Hepatocyte (in vitro differentiated cells): ENCODE measurements at places on chromosomes 12 and 14. TPM values are rescaled to one million over a fixed set of nuclear protein-coding genes. Genes with fewer than 3 reads are reported as not detected.
A peak's percentile ranks its signal among the peaks of the same experiment; 100 is the strongest.

The PSMA6 gene
- 252 and 260 TPM in 2 replicates for total RNA-seq

- no peaks in the 10 kb centered on the region for H3K36me3 ChIP-seq
- H3K4me1 ChIP-seq, result peaks cover 23% of the 10 kb centered on the region
- no peak overlapping the region for H3K27ac ChIP-seq
- peak; percentile 61 for DNase-seq
- peaks cover 99% of the 10 kb centered on the region for H3K27me3 ChIP-seq
These were observed 831 bp upstream of the NKX2-1 start for GRCh38 chr14:36520601-36521525.

GRCh38 chr14:80491131-80491530 lies 279.8 kb upstream of the DIO2 start:
- H3K27ac ChIP-seq, result peak overlapping the region; percentile 25
- H3K27me3 ChIP-seq, result no peaks in the 10 kb centered on the region
- H3K4me1 ChIP-seq, result peaks cover 8% of the 10 kb centered on the region
- DNase-seq, result peak; percentile 40
- no peak overlapping the region for H3K4me3 ChIP-seq

- H3K27ac ChIP-seq, result no peak overlapping the region
- no peaks in the 10 kb centered on the region for H3K27me3 ChIP-seq
- no peak for DNase-seq
- H3K4me3 ChIP-seq, result no peak overlapping the region
- H3K4me1 ChIP-seq, result no peaks in the 10 kb centered on the region
- H3K36me3 ChIP-seq, result no peaks in the 10 kb centered on the region
These were observed 148.3 kb downstream of the KCNH5 start for GRCh38 chr14:62896932-62897456.

The GLI1 gene
- total RNA-seq, result 5.9 and 7.6 TPM in 2 replicates

DNA sequence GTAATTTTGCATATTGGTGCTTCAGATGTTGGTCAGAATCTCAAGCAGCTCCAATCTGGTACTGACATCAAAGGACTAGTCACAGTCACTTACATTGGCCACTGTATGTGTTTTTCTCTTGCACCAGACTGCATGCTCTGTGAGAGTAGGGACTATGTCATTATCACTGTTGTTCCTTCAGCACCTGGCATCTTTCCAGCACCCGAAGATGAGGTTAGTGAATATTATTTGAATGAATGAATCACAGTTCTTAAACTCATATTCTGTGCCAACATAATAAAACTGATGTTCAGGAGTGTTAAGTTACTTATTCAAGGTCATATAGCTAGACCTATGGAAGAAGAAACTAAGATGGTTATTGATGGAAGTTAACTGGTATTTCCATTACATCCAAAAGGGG lies 204.5 kb upstream of the TBX3 start:
- peak overlapping the region; percentile 64 for H3K27ac ChIP-seq
- H3K27me3 ChIP-seq, result no peaks in the 10 kb centered on the region
- no peak for DNase-seq
- no peak overlapping the region for H3K4me3 ChIP-seq
- H3K4me1 ChIP-seq, result peaks cover 14% of the 10 kb centered on the region

GRCh38 chr12:124940393-124941169 lies 26.1 kb upstream of the UBC start:
- H3K4me1 ChIP-seq, result peaks cover 14% of the 10 kb centered on the region
- peak overlapping the region; percentile 25 for H3K4me3 ChIP-seq
- DNase-seq, result peak; percentile 95
- no peaks in the 10 kb centered on the region for H3K27me3 ChIP-seq
- no peaks in the 10 kb centered on the region for H3K36me3 ChIP-seq

DNA sequence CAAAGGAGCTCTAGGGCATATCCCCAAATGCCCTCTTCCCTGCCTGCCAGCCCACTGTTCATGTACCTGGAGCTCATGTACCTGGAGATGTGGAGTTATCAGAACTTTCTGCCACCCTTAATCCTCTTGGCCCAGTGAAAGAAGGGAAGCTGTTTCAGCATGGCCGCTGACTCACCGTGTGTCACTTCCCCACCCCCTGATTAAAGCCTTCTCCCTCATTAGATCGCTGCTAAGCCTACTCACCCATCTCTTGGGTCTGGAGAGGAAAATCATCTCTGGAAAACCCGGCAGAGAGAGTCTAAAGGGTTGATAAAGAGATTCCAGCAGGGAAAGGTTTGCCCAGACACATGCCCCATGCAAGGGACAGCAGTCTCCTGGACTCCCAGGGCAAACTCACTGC lies 4.5 kb upstream of the LTBP2 start:
- no peak overlapping the region for H3K4me3 ChIP-seq
- peak overlapping the region; percentile 11 for H3K27ac ChIP-seq
- peaks cover 25% of the 10 kb centered on the region for H3K4me1 ChIP-seq
